C1 segment of cervical spinal cord (tissue), 14 donors: ENCODE measurements at places on chromosomes 11 and 22.
A peak's percentile ranks its signal among the peaks of the same experiment; 100 is the strongest.

DNA sequence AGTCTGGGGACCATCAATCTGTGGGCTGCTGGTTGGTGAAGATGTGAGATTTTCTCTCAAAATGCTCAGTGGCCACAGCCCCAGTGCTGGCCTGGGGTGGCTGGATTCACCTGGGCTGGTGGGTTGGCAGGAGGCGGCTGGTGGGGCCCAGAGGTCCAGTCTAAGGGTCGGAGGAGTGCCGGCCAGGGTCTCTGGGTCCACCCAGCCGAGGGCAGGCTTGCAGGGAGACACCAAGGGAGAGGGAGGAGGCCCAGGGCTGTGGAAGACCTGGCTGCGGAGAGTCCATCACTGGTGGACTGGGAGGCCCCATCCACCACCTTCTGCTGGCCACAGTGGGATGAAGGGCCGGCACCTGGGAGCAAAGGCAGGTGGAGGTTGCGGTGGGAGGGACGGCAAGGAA is 582 bp upstream of the SHANK3 start:
- no peak for DNase-seq

DNA sequence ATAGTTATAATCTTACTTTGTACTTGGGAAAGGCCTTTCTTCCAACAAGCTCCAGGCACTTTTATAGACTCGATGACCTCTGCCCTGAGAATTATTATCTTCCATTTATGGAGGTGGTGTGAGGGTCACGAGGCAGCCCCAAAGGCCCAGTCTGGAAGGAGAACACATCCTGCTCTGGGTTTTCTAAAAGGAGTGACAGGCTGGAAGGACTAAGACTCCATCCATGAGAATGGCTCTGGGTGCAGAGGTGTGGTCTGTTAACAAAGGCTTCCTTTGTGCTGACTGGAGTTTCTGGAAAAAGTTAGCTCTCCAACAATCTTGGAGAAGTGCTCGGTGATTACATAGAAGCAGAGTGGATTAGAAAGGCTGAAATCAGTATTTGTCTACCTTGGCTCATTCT is 74.7 kb upstream of the SESN3 start:
- no peak for DNase-seq

DNA sequence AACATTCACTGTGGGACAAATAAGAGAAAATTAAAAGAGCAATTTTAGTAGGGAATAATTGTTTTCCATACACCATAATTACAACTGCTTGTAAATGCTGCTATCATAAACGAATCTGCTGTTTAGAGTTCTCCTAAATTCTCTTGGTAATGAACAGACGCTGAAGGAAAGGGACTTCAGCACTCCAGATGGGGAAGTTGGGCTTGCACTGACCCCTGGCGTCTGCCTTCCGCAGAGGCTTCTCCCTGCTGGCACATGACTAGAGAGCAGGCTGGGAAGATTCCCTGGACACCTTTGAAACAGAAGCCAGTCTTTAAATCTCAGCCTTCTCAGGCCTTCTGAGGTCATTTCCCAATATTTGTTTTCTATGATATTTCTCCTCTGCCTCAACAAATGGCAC is 84.1 kb downstream of the NXPE2 start:
- peak; percentile 27 for DNase-seq

GRCh38 chr11:3123305-3123704 is 41.8 kb downstream of the OSBPL5 start:
- peak; percentile 47 for DNase-seq

- no peak for DNase-seq
Measured at GRCh38 chr11:6646918-6647679, 8.5 kb downstream of the DCHS1 start.

GRCh38 chr11:45518141-45518832 is 147.1 kb downstream of the CHST1 start:
- no peak for DNase-seq

DNA sequence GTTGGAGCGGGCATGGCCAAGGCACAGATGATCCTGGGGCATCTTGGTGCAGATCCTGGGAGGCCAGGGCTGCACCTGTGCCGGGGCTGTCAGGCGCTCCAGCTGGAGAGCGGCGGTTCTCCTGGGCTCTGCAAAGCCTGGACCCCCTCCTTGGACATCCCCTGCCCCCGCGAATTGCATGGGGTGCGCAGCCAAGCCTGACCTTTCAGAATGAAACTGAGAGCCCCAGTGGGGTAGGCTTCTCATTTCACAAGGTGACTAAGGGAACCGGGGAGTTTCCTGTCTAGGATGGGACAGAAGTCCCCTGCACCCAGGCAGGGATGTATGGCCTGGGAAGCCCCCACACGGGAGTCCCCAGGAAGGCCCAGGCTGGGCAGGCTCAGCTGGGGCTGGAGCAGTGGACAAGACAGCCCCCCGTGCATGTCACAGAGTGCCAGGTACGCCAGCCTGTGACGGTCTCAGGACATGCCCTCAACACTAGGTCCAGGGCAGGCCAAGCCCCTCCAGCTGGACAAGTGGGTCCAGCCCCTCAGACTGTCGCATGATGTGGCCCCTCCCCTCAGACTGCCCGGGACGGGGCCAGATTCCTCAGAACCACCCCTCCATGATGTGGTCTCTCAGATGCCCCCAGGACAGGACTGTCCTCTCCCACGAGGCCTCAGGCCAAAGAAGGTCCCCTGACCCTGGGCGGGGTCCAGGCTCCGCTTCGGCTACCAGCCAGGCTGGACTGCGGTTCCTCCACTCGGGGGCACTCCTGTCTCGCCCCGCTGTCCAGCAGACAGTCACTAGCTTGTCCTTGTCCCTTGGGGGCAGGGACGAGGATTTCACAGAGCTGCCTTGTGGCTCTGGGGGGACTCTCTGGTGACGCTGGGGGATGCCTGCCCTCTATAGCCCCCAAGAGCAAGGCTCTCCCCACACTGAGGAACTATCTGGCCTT is 2.3 kb downstream of the LSP1 start:
- no peak for DNase-seq

- no peak for DNase-seq
Measured at GRCh38 chr11:121767433-121767832, 314.7 kb upstream of the SORL1-AS1 start.

DNA sequence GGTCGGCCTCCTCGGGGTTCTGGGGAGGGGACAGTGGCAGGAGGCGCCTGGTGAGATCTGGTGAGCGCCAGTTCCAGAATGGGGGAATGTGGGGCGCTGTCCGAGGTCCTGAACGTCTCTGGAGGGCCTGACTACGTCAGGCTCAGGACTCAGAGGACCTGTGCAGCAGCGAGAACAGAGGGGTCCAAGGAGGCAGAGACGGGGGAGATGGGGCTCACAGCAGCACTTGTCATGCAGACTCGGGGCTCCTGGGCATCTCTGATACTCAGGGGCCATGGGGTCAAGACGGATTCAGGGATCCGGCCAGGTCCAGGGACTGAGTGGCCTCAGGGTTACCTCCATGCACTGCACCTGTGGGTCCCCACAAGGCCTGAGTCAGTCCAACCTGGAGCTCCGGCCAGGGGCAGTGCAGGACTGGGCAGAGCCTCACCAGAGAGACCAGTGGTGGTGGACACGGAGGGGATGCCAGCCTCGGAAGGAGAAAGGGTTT is 92.2 kb downstream of the BRD1 start:
- no peak for DNase-seq

DNA sequence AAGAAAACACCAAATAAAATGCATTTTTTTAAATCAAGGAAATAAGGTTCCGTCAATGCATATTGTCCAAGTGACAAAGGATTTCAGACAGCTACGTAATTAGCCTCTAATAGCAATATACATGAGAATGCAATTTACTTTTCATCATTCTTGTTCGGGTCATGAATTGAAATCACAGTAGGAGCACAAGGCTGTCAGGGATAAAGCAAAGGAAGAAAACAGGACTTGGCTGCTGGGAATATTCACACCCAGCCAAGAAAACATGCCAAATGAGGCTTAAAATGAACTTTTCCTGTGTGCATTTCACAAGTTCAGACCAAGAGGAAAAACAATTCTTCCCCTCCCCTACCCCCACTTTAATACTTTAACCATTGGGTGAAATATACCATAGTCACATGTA is 188.6 kb downstream of the CWF19L2 start:
- no peak for DNase-seq

DNA sequence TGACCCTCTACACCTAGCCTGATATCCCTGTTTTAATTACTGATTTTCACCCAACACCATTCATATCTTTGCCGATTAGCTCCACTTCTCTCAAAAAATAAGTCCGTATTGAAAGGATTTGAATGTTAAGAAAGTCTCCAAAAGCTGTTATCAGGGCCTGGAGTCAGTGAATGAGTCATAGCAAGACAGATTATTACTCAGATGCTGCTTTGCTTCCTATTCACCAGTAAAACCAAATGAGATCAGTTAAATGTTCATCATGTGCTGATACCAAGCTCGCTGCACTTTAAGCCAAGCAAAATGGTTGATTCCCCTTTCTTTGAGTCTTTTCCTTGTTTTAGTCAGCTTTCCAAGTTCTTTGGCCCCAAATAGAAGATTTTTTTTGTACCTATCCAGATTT is 228.4 kb downstream of the FAT3 start:
- no peak for DNase-seq

DNA sequence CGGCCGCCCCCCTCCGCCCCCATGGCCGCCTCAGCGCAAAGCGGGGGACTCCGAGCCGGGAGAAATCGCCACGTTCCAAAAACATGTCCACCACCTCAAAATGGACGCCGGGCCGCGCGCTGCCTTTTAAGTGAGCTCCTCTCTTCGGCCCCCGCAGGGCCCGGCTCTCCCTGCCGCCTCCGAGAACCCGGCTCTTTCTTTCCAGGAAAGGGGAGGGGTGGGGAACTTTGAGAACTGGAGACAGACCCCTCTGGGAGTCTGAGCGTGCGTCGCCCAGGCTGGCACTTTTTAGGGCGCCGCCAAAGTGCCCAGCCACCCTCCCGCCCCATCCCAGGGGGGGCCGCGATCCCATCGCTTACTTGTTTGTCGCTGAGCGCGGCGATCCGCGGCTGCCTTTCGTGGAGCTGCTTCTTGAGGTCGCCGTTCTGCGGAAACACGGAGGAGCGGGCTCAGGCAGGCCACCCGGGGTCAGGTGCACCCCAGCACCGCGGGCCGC is 1.6 kb downstream of the PHF21B start:
- DNase-seq: no peak

DNA sequence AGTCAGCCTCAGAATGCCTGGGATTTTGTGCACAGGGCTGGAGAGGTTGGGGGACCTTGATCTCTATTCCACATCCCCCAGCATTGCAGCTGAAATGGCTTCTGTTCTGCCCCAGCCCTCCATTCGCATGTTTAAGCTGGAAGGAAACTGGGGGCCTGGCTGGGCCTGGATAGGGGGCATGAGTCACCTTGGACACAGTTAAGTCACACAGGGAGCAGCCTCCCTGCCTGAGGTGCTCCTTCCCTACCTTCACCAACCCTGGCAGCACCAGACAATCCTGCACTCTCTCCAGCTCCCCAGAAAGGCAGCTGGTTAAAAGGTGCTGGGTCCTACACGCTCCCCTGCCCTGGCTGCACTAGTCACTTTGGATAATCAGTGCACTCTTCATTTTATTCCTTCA is 763 bp downstream of the SMIM45 start:
- no peak for DNase-seq

DNA sequence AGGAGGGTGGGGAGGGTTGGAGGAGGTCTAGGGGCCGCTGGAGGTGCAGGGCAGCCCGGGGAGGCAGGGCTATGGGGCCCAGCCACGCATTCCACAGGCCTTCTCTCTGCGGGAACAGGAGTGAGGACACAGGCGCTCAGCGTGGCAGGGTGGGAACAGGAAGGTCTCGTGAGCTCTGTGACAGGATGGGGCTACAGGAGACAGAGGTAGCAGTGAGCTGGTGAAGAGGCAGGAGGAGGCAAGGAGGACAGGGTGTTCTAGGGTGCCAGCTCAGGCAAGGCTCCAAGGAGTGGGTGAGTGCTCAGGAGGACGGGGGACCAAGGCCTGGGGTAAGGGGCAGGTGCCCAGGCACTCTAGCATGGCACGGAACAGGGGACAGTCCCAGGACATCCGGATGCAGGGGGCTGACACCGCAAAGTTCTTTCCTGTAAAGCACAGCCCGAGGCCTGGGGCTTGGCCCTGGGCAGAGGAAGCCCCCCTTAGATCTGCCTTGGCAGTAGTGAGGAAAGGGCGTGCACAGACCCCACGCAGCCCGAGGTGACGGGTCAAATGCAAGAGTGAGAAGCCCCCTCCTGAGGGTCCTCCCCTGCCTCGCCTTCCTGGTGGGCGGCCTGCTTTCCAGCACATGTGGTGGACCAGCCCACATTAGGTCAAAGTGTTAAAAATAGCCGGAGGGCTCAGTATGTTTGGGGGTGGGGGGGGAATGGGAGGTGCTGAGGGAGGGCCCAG is 4.7 kb upstream of the NEAT1 start:
- DNase-seq: no peak

DNA sequence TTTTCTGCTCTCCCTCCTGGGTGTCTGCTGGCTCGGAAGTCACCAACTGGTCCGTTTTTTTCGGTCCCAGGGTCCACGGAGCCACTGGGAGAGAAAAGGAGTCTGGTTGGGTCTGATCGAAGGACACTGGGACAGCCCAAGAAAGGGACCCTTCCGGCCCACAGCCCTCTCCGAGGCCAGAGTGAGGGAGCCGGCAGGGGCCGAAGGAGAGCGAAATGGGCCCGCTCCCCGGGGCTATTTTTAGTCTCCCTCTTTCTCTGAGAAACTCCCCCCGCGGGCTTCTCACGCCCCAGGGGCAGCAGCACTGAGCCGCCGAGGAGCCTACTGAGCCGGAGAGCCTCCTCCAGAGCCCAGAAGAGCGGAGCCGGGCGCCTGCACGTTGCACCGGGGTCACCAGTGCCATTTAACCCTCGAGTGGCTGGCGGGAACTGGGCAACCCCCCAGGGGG is 1.9 kb downstream of the ESAM start:
- no peak for DNase-seq

- no peak for DNase-seq
Measured at GRCh38 chr11:26247340-26247739, 84.6 kb upstream of the ANO3 start.

DNA sequence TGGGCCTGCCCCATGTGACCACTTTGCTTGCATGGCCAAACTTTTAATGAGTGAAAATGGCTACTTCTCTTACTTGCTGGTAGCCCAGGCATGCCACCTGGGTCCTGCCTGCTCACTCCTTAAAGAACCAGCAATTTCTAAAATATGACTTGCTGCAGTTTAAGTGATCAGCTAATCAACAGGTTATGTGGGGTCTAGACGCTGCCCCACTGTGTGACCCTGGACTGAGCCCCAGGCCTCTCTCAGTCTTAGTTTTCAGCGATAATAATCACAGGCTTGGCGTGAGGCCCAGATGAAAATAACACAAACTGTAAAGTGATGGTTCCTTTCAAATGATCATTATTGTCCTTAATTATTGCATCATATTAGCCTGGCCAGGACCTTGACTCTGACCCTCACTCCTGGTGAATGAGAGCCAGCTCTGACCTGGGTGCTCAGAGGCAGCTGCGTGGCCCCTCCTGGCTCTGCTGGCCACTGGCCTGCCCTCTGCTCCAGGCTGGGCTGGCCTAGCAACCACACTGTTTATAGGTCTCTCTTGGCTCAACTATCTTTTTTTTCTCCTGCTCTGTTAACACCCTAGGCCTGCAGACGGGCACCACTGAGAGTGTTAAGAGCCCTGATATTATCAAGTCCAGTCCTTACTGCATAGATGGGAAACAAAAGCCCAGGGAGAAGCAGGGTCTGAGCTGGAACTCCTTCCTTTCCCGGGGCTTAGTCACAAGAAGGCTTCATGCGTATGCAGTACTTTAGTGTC is 89.7 kb downstream of the RRM1 start:
- DNase-seq: no peak
